RCC 7860 (cell line): ENCODE measurements at places on chromosomes 11 and 22.

DNA sequence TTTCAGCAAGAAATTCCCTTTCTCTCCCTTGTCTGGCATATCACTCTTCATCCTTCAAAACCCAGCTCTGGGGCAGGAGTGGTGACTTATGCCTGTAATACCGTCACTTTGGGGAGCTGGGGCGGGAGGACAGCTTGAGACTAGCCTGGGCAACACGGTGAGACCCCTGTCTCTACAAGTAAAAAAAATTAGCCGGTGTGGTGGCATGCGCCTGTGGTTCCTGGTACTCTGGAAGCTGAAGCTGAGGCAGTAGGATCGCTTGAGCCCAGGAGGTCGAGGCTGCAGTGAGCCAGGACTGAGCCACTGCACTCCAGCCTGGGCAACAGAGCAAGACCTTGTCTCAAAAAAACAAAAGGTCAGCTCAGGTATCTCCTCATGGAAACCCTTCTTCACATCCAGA, 1.4 kb upstream of the RCE1 start:
- no peak for DNase-seq

DNA sequence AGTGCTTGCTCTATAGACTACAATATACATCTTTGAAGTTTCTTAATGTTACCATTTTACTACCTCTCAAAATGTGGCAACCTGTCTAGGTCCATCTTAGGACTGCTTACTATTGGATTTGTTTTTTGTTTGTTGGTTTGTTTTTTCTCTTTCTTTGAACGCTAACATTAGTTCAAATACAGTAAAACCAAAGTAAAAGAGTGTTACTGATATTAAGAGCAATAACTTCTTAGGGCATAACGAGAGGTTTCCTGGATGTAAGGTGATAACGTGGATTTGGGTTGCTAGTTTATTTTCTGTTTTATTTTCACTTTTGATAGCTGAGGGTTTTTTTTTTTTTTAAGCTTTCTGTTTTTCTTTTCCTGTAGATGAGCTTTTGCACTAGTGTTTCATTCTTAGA, 43.6 kb downstream of the TMEM135 start:
- no peak for DNase-seq

- DNase-seq, result no peak
Observed at GRCh38 chr11:45527898-45528297, 137.5 kb downstream of the CHST1 start.

GRCh38 chr11:109552376-109552775, 130.4 kb downstream of the C11orf87 start:
- DNase-seq, result no peak

- no peak for DNase-seq
Observed at GRCh38 chr11:104053743-104054478, 17.5 kb downstream of the DDI1 start.

GRCh38 chr11:69013009-69013951, at the start of gene MRGPRF:
MRGPRF (minus strand) TSS chr11:69013246; CDS start chr11:69009901, 3,345 bp downstream.
- DNase-seq, result no peak

DNA sequence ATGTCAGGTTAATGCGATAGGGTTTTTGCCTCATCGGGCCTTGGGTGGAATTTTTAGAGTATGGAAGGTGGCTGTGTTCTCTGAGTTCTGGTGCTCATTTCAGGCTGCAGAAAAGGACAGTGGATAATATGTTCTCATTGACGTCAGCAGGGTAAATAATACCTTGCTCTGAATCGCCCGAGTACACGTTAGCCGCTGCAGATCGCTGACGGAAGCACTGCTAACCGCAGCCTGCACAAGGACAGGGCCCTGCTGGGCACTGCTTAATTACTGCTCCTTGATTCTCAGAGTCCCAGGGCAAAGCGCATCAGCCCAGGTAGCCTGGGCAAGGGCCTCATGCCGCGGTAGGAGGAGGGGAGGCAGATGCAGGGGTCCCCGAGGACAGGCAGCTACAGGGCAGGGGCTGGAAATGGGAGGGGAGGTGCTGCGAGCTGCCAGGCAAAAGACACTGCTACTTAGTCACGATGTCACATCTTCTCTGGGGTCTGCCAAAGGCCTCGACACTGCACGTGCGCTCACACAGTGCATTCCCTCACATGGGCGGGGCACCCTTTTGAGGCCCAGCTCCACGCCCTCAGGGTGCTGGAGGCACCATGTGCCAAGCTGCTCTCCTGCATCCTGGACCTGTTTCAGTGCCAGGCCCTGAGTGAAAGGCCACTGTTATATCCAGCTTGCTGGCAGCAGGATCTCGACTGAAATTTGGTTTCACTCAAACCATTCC, 35.2 kb downstream of the PPP2R1B start:
- DNase-seq, result no peak

GRCh38 chr22:39300186-39300830, 19.1 kb downstream of the RPL3 start:
- no peak for DNase-seq
